ENCODE measurements at places on chromosomes 2 and 18.

GRCh38 chr2:120834206-120834605 is 98.5 kb downstream of the GLI2 start:
- no peak for DNase-seq

DNA sequence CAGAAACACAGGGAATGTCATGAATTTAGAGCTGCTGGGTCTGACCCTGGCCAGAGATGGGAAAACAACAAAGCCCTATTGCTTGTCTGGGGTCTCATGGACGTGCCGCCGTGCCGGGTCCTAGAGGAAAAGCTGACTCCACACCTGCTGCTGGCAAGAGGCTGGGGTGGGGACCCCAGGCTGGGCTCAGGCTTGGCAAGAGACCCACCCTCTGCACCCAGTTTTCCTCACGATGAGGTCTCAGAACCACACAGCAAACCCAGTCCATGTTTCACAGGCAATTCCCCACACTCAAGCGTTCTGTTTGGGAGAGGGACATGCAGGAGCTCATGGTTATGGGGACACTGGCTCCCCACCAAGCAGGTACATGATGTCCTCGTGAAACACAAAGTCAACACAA is 367.3 kb upstream of the SALL3 start:
- no peak for DNase-seq

- DNase-seq = peak; percentile 86
These were observed 17.4 kb upstream of the HAAO start for GRCh38 chr2:42809819-42810120.

DNA sequence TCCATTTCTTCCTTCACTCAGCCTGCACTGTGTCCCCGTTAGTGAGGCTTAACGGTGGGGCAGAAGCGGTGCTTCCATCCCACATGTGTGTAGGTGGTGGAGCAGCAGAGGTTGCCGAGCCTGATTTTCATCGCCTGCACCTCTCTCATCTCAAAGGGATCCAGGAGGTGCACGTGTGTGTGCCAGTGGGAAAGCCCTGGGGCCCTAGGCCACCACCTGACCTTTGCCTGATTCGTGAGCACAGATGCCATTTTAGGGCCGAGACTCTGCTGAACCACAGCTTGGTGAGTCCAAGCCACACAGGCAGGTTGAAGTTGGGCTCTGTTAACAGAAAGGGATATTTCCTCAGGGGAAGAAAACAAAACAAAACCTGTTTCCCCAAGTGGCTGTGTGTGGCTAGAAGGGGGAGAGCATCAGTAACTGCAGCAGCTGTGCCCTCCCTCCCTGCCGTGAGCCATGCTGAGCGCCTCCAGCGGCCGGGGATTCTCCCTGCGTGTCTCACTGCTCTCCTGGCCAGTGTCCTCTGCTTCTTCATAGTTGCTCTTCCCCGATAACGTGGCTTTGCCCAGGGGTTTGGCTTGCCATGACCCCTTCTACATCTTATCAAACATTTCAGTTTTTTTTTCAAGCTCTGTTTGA is 81.5 kb downstream of the MAPRE2 start:
- DNase-seq = peak; percentile 66

Data from neural progenitor cell (in vitro differentiated cells).